ENCODE measurements at places on chromosomes 1 and 21.
A peak's percentile ranks its signal among the peaks of the same experiment; 100 is the strongest.

- DNase-seq, result peak; percentile 88
Measured at GRCh38 chr1:12143631-12144155, 23.1 kb upstream of the TNFRSF1B start.

GRCh38 chr1:226605318-226605950, 56.9 kb downstream of the STUM start:
- peak; percentile 65 for DNase-seq

GRCh38 chr1:67771749-67772148, 61.5 kb downstream of the GNG12 start:
- no peak for DNase-seq

DNA sequence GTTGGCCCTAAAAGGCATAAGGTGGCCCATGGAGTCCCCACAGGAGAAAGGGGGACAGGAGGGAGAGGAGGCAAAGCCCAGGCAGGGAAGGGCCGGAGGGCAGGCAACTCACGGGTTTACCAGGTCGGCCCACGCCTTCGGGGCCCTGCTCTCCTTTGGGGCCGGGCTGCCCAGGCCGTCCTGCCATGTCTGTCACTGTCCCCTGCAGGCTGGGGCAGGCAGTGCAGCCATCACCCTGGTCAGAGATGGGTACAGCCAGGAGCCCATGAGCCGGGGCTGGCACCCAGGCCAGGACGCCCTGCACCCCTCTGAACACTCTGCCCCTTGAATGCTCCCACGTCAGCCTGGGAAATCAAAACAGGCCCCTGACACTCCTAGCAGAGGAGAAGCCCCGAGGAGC, 19.8 kb downstream of the COL16A1 start:
- peak; percentile 40 for DNase-seq

DNA sequence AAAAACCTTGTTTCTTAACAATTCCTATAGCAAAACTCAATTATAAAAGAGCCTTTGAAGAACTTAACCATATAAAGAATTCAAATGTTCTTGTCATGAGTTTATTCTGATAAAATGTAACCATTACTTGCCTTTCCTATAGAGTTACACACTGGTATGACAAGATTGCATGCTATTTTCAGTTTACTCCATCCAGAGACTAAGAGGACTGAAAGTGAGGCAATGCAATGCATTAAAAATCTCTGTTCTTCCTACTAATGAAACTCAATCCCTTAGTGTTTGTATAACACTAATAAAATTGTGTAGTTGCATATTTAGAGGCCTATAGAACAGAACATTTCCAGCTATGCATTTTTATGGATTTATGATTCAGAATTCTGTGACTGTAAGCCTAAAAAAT, 88.1 kb downstream of the COP1 start:
- no peak for DNase-seq

GRCh38 chr1:173562813-173563212, 40.1 kb downstream of the SLC9C2 start:
- DNase-seq, result no peak

GRCh38 chr1:28113242-28113572, 24.8 kb upstream of the EYA3 start:
- no peak for DNase-seq

GRCh38 chr1:58710190-58711085, 10.6 kb upstream of the MYSM1 start:
- DNase-seq, result no peak

GRCh38 chr1:198490224-198490623, 50.3 kb downstream of the ATP6V1G3 start:
- DNase-seq, result no peak

GRCh38 chr1:157431751-157432150, 120.6 kb downstream of the FCRL5 start:
- no peak for DNase-seq

DNA sequence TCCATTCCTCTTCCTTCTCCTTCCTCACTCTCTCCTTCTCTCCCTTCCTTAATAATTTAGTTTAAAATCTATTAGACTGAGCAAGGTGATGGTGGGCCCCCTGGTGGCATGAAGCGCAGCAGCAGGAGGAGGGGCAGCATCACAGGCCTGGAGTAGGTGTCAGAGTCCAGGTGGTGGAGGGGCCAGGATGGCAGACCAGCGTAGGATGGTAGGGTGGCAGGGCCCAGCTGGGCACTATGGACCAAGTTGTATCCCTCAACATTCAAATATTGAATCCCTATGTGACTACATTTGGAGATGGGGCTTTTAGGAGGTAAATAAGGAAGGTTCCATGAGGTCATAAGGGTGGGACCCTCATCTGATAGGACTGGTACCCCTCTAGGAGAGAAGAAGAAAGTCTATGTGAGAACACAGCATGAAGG, 61.0 kb downstream of the WDR4 start:
- peak; percentile 85 for DNase-seq

DNA sequence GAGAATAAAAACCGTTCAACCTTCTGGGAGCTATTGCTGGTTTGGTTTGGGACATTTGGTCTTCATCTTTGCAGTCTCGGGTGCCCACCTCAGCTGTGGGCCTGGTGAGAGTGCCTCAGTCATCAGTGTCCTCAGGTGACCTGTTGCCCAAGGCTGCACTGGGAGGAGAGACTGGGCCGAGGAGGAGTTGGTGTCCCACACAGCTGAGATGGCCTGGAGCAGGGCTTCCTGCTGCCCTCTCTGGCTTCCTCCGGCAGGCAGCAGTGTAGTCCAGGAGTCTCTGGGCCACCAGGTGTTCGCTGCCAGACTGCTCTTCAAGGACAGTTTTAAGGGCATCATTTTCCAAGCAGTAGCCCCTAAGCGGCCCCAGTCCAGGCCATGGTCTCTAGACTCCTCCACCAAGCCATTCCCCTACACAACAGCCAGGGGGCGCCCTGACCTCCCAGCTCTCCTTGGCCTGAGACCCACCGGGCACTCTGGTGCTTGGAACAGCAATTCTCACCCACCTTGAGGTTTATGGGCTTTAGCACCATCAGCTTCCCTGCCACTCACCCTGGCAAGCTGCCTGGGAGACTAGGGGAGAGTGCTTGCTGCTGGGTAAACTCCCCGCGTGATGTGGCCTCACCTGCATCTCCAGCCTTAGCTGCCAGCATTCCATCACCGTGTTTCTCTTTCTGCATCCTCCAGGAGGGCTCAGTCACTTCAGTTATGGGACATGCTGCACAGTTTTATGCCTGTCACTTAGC, 9.1 kb upstream of the SYTL1 start:
- DNase-seq, result peak; percentile 77

DNA sequence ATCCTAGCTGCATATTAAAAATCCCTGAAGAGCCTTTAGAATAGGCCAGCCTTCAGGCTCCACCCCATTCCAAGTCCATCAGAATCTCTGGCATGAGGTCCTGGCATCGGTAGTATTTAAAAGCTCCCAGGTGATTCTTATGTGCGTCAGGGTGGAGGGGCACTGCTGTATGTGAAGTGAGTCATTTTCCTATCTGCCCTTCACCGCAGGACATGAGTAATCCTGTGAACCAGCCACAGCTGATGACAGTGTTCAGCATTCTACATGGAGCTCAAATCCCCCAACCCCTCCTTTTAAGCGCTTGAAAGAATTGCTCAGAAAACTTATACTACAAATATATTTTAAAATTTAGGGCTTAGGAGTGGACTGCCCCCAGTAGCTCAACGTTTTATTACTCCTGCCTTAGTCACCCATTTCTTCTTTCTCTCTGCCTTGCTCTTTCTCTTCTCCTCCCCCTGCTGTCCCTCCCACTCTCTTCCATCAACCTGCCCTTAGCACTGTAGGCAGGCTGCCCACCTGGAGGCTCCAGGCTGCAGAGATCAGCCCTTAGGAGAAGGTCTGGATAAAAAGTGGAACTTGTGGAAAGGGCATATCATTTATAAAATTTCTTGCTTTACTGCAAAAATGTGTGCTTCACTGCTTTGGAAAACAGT, 73.8 kb upstream of the ZNF281 start:
- no peak for DNase-seq

DNA sequence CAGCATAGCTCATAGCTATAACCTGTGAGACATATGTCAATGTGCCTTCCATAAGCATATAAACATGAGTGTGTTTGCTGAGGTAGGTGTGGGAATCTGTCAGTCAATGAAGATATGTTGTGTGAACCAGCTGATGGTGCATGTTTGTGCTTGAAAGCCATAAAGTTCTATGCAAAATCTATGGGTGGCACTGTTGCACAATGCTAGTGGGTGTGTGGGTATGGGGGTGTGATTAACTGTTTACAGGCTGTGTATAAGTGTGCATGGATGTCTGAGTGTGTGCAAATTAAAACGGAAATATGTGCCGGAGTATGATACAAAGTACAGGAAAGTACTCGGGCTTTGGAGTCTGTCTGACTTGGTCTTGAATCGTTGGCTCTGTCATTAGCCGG, 1.0 kb upstream of the ATP2B4 start:
- DNase-seq, result no peak

DNA sequence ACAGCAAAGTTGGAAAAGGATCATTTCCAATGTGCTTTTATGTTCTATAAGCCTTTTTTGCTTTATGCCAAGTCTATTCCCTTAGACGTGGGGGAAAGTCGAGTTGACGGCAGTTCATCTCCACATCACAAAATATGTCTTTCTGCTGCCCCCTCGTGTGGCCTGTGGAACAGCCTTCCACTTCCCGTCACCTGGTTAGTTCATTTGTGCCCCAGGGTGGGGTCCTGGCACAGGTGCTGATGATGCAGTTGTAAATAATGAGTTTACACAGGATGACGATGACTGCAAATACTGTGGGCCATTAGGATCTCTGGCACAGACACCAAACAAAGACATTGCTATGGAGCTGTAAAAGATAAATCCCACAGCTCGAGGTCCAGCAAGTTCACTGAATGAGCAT, 10.0 kb upstream of the OTUD3 start:
- no peak for DNase-seq

GRCh38 chr1:24390924-24391782, 22.4 kb downstream of the STPG1 start:
- peak; percentile 91 for DNase-seq

GRCh38 chr1:64135462-64136223, 67.8 kb upstream of the UBE2U start:
- DNase-seq, result no peak

- DNase-seq, result no peak
Measured at GRCh38 chr1:119260506-119260905, 108.1 kb upstream of the HAO2 start.

DNA sequence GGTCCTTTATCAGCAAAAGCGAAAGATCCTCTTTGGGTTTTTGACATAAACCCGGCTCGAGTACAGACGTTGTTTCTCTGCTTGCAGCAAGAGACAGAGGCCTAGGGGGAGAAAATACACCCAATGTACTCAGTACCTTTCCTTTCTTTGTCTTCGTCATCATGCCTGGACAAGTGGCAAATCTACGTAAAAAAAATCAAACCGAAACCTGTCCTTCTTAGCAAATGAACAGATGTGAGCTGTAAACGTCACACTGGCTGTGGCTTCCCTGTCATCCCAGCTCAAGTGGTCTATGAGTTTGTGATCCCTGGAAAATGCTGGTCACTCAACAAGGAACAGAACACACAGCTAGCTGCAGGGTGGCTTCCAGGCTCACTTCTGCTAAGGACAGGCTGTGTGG, 39.9 kb downstream of the STPG1 start:
- no peak for DNase-seq

- no peak for DNase-seq
Measured at GRCh38 chr1:951364-951763, 7.7 kb downstream of the NOC2L start.
